ENCODE measurements at places on chromosomes 11 and 22.

- no peak for DNase-seq
Measured at GRCh38 chr11:61035526-61035835, 64.0 kb downstream of the CD6 start.

DNA sequence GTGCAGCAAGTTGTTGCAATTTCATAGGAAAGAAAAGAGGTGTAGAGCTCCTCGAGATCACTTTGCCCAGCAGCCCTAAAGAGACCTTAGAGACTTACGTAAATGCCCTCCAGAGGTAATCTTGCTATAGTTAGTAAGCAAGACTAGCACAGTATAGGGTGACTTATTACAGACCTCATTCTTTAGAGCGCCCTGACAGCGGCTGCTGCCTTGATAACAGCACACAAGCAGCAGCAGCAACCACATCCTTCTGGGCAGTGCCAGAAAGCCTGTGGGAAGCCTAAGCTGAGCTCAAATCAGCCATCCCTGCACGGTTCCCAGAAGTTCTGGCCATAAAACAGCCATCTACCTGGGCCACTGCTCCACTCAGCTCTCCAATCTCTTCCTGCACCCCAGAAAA lies 22.6 kb upstream of the OR56B1 start:
- DNase-seq, result no peak

GRCh38 chr11:70420008-70420464 lies 21.7 kb downstream of the CTTN start:
- DNase-seq, result no peak

GRCh38 chr11:29527391-29527936 lies 489.4 kb downstream of the KCNA4 start:
- no peak for DNase-seq

- no peak for DNase-seq
Measured at GRCh38 chr11:63882555-63883242, 34.3 kb downstream of the RCOR2 start.

DNA sequence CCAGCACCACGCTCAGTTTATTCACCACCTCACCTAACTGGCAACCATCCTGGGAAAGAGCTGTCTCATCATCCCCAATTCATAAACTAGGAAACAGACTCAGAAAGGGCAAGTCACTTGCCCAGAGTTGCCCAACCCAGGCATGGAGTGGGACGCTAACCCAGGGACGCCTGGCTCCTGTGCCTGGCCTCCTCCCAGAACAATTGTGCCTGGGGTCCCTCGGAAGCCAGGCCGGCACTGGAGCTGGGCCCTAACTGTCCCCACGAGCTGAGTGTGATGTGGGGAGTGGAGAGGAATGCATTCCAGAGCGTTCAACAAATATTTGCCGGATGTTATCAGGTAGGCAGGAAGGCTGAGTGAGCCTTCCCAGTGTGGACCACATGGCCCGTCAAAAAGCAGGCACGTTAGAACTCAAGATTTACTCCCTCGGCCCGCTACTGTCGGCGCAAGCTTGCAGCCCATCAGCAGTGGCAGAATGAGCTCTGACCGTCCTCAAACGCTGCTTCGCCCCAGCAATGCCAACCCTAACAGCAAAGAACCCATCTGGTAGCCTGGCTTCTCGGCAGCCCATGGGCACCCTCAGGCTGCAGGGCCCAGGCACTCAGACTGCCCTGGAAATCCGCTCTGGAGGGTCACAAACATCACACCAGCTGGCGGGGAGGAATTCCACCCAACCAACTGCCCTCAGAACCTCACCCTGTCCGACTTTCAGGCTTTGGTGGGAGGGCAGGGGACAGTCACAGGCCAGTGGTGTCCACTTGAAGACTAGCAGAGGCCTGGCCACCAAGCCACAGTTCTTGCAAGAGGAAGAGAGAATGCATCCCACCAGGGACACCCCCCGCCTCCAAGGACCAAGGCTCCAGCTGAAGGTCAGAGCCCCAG lies 35.6 kb downstream of the MYH9 start:
- DNase-seq, result no peak

DNA sequence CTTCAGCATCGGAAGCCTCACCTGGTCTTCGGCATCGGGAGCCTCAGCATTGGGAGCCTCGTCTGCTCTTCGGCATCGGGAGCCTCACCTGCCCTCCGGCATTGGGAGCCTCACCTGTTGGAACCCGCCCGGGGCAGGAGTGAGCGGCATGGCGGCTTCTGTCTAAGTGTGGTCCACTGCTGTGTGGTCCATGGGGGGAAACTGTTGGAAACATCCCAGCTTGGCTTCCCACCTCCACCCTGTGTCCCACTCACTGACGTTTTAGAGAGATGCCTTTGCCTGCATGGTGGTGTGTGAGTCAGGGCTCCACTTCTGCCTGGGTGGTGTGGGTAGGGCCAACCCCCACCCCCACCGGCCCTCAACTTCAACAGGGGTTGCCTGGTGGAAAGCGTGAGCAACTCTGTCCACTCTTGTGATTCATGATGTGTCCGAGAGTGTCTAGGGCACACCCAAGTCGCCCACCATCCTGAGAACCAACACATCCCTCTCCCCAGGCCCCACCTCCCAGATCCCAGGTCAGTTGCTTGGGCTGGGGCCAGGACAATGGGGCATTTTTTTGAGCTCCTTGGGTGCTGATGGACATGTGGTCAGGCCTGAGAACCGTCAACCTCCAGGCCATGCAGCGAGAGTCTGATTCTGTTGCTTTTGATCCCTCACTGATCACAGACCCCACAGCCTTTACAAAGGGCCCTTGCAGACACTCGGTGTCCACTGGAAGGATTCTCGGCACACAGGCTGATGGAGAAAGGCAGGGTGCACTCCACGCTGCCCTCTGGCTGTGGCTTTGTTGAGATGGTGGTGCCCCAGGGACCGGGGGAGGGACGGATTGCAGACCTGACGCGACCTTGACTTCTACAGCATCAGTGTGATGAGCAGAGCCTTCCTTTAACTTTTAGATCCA lies 406.7 kb downstream of the TBC1D22A start:
- DNase-seq, result peak; percentile 5

- DNase-seq, result no peak
Measured at GRCh38 chr11:22795914-22796313, 33.7 kb downstream of the SVIP start.

GRCh38 chr11:15179167-15179566 lies 64.4 kb downstream of the INSC start:
- no peak for DNase-seq

GRCh38 chr11:80967649-80968048 lies 1526.8 kb upstream of the TENM4 start:
- no peak for DNase-seq

DNA sequence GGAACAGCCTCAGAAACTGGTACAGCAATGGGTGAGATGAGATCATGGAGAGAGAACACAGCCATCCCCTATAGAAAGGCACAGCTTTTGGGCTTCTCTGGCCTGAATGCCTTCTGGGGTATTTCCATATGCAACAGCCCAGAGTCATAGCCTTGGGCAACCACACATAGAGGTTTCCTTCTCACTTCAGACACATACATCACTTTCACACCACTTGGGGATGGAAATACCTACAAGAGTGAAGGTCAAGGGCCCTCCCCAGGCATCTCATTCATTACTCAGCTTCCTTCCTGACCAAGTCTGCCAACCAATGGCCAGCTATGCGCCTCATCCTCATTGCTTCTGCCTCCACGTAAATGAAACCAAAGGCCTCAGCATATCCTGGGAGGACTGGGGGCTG lies 17.7 kb upstream of the OLFML1 start:
- DNase-seq, result no peak

Data from iPS DF 19.7 (cell line).